Omental fat pad (tissue), 4 donors: ENCODE measurements at places on chromosomes 5 and 9.

GRCh38 chr5:159639590-159639989 lies 276.7 kb upstream of the ADRA1B start:
- DNase-seq = no peak

- DNase-seq = no peak
Measured at GRCh38 chr5:151601391-151601790, 10.3 kb upstream of the FAT2 start.

DNA sequence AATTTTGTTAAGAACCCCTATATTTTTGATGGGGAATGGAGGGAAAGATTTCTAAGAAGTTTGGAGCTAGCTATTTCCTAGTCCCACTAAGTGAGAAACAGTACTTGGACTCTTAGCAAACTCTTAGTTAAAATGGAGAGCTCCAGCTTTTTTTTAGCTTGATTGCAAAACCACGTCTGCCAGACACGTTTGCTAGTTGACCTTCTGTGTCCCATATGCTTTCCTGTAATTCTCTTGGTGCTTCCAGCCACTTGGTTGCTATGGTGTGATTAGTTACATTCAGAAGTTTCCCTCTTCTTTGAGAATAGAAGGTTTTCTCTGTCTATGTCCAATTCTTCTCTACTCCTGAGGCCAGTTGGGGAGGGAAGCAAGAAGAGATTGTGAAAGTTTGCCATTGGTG lies 417.0 kb upstream of the TLE4 start:
- no peak for DNase-seq

- no peak for DNase-seq
Measured at GRCh38 chr5:120510098-120510637, 46.1 kb downstream of the PRR16 start.

DNA sequence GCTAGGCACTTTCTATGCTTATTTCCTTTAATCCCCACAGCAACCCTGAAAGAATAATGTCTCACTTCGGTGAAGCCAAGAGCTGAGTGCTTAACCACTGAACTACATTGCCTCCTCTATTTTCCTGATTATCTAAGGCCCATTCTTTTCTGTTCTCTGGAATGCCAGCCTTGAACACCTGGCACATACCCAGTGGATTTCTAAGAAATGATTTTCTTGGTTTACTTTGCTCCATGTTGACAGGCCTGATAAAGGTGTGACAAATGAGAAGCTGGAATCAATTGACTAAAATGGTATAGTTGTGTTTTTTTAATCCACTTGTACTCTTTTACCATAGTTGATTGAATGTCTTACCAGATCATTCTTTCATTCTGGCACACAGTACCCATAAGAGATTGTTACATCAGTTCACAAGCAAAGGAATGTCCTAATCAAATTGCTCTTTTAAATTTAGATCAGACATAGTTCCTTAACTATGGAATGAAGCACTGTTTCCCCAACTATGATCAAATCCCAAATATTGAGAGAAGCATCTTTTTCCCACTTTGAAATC lies 9.0 kb upstream of the ENC1 start:
- no peak for DNase-seq

- DNase-seq = no peak
Measured at GRCh38 chr9:121783521-121784507, 132.4 kb downstream of the DAB2IP start.

DNA sequence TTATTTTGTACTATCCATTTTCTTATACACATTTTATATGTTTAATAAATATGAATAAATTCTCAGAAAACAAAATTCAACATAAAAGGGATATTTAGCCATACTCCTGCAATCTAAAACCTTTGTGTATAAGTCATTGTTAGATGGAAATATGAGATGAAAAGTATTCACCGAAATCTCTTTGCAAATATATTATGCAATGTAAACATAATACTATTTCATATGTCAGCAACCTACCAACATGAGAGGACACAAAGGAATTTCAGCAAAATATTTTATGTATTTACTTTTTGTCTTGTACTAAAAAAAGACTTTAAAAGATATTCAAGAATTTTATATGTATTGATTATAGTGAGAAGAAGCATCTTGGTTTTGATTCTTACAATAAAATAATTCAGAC lies 1623.4 kb downstream of the EFNA5 start:
- no peak for DNase-seq

GRCh38 chr5:77973253-77973609 lies 197.1 kb upstream of the TBCA start:
- no peak for DNase-seq

DNA sequence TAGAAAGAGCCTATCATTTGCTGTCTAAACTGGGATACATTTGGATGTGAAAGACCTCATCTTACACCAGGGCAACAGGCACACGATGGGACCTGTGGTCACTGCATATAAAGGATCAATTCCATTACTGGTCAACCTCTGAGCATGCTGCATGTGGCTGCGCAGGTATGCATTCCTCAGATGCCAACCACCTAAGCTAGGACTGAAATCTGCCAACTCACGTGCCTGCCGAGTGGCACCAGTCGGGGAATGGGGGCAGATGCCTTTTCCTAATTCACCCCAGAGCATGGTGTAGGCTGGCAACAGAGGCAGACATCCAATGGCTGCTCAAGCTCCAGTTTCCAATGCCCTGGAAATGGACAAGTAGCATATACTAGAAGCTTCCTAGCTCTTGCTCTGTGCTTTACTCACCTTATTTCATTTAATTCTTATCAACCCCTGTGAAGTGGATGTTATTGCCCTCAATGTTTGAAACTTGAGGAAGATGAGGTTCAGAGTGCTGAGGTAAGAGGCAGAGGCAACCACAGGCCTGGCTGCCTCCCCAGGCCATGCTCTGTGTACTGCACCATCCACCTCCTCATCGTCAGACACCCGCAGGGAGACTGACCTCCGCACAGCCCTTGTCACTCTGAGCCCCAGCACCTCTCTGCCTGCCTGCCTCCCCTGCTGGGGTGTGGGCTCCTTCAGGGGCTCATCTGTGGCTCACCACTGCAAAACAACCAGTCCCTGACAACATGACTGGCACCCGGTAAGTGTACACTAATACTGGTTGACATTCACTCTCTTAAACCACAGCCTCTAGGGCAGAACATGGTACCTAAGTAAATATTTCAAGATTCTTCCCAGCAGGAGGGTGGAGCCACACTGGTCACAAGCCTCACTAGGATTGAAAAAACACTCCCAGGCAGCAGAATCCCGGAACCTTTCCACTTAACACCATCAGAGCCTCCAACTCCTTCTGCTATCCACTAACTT lies 228.5 kb downstream of the CRB2 start:
- no peak for DNase-seq
